HFFc6 (cell line): ENCODE measurements at places on chromosomes 16 and 17. TPM values are rescaled to one million over a fixed set of nuclear protein-coding genes. Genes with fewer than 3 reads are reported as not detected.

GRCh38 chr16:89090669-89091426, 2.8 kb upstream of the ACSF3 start:
- no peak overlapping the region; the same call in 1 of the 2 replicates for H3K4me3 ChIP-seq
- H3K27me3 ChIP-seq = peaks cover 33% of the 10 kb centered on the region
- H3K27ac ChIP-seq = no peak overlapping the region
- H3K36me3 ChIP-seq = no peaks in the 10 kb centered on the region
- H3K4me1 ChIP-seq = peaks cover 13% of the 10 kb centered on the region

DNA sequence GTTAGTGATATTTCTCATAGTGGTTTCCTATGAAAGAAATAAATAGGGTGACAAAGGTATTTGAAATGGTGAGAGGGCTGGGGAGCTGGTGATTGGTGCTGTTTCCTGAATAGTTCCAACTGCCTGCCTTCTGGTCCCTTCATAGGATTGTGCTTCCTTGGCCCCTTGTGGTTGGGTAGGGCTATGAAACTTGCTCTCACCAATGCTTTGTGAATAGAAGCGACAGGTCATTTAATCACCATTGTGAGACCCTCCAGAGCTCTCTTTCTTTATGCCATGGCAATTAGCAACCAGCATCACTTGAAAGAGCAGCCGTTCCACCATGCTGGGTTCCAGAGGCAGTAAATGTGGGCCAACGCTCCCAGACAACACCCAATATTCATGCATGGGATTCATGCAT, 23.7 kb upstream of the WWOX start:
- DNase-seq = no peak
- H3K4me1 ChIP-seq = no peaks in the 10 kb centered on the region
- H3K27me3 ChIP-seq = peaks cover 2% of the 10 kb centered on the region; the same call in 1 of the 2 replicates
- H3K27ac ChIP-seq = no peak overlapping the region
- no peak overlapping the region for H3K4me3 ChIP-seq

GRCh38 chr17:42392692-42393415, 4.6 kb upstream of the STAT3 start:
- H3K27me3 ChIP-seq = peaks cover 5% of the 10 kb centered on the region
- H3K27ac ChIP-seq = no peak overlapping the region
- no peak for DNase-seq
- H3K4me1 ChIP-seq = peaks cover 15% of the 10 kb centered on the region

- DNase-seq = no peak
- H3K36me3 ChIP-seq = no peaks in the 10 kb centered on the region; the same call in 1 of the 2 replicates
- H3K4me1 ChIP-seq = no peaks in the 10 kb centered on the region
- H3K27me3 ChIP-seq = peaks cover 4% of the 10 kb centered on the region
- H3K4me3 ChIP-seq = no peak overlapping the region
- H3K27ac ChIP-seq = no peak overlapping the region
Observed at GRCh38 chr17:3256575-3256974, 41.6 kb downstream of the OR3A1 start.

The PERCC1 gene
- not detected in 3 replicates for total RNA-seq

- DNase-seq = no peak
- H3K4me3 ChIP-seq = no peak overlapping the region
- no peak overlapping the region for H3K27ac ChIP-seq
- no peaks in the 10 kb centered on the region for H3K27me3 ChIP-seq
- H3K36me3 ChIP-seq = peaks cover 24% of the 10 kb centered on the region; the same call in 1 of the 2 replicates
Observed at GRCh38 chr16:23395732-23396131, 57.3 kb downstream of the COG7 start.

DNA sequence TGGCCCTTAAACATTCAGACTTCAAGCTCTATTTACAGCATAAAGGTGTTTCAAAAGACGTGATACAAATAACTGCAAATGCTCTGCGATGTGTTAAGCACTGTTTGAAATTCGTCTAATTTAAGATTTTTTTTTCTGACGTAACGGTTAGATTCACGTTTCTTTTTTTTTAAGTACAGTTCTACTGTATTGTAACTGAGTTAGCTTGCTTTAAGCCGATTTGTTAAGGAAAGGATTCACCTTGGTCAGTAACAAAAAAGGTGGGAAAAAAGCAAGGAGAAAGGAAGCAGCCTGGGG, 681 bp upstream of the MAPT start:
- H3K36me3 ChIP-seq = no peaks in the 10 kb centered on the region
- peak overlapping the region; percentile 52; the same call in 1 of the 2 replicates for H3K27ac ChIP-seq
- peak overlapping the region; percentile 84 for H3K4me3 ChIP-seq
- DNase-seq = no peak

The USP32 gene
- total RNA-seq = 45.9 to 51.6 TPM (median 47.8 TPM) in 3 replicates

The TEX14 gene
- total RNA-seq = not detected in 3 replicates

DNA sequence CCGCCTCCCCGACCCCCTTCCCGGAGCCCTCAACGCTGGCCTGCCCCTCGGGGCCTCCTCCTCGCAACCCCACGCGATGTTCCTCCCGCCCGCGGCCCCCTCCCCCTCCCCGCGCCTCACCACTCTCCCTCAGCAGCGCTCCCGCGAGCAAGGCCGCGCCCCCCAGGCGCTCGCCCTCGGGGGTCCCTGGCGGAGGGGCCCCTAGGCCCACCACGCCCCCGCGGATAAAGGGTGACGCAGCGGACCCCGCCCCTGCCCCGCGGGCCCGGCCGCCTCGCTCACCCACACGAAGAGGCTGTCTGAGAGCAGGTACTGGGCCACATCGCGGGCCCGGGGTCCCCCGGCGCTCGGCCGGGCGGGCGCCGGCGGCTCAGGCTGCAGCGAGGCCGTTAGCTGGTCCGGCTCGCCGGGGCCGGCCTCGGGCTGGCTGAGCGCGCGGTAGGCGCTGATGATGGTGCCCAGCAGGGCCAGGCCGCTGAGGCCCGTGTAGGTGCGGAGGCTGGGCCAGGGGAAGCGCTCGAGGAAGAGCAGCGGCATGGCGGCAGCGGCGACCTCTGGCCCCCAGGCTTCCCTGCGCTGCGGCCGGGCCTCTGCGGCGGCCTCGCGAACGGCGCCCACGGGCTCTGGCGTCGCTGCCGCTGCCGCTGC, 430 bp downstream of the AMFR start:
- peaks cover 46% of the 10 kb centered on the region for H3K4me1 ChIP-seq
- H3K27ac ChIP-seq = peak overlapping the region; percentile 84
- no peaks in the 10 kb centered on the region for H3K27me3 ChIP-seq
- peak overlapping the region; percentile 94 for H3K4me3 ChIP-seq

The IL17C gene
- total RNA-seq = not detected in 2 replicates

The SRCIN1 gene
- 0.18 TPM in 1 of 3 replicates, not detected in the others for total RNA-seq

The NOL3 gene
- total RNA-seq = 17.3 to 20.2 TPM (median 19.9 TPM) in 3 replicates

GRCh38 chr17:38815576-38816193, 9.4 kb downstream of the CWC25 start:
- peaks cover 4% of the 10 kb centered on the region; the same call in 1 of the 2 replicates for H3K27me3 ChIP-seq
- DNase-seq = peak; percentile 65
- peaks cover 17% of the 10 kb centered on the region for H3K36me3 ChIP-seq
- peaks cover 9% of the 10 kb centered on the region for H3K4me1 ChIP-seq
- no peak overlapping the region for H3K4me3 ChIP-seq

The POLR3E gene
- total RNA-seq = 27.7 to 32.3 TPM (median 31.1 TPM) in 3 replicates

DNA sequence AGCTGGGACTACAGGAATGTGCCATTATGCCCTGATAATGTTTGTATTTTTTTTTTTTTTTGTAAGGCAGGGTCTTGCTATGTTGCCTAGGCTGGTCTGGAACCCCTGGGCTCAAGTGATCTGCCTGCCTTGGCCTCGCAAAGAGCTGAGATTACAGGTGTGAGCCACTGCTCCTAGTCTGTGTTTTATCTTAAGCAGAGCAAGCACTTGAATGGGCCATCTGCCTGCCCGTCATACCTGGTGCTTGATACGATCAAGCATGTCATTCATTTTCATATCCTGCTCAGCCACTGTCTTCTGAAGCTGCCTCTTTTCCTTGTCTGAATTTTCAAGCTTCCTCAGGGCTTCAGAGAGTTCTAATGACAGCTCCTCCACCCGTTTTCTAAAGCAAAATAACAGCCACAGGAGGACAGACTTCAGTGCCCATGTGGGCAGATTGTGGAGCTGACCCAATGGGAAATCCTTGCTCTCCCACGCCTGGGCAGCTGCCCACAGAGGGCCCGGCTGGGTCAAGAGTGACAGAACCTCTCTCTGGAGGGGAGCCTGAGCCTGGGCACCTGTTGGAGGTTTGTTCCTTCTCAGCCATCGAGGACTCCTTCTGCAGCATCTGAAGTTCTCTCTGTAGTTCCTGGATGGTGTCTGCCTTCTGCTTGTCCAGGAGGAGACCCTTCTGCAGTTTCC, 36.5 kb downstream of the DHX38 start:
- no peak overlapping the region for H3K4me3 ChIP-seq
- H3K27ac ChIP-seq = no peak overlapping the region
- H3K36me3 ChIP-seq = no peaks in the 10 kb centered on the region
- no peak for DNase-seq
- peaks cover 13% of the 10 kb centered on the region for H3K27me3 ChIP-seq

The SLC6A2 gene
- total RNA-seq = not detected in 3 replicates

GRCh38 chr16:71399801-71400563, 41.5 kb downstream of the CALB2 start:
- H3K4me1 ChIP-seq = no peaks in the 10 kb centered on the region
- peaks cover 37% of the 10 kb centered on the region for H3K27me3 ChIP-seq
- H3K4me3 ChIP-seq = no peak overlapping the region
- no peak overlapping the region for H3K27ac ChIP-seq
- H3K36me3 ChIP-seq = peaks cover 9% of the 10 kb centered on the region; the same call in 1 of the 2 replicates

The ABI3 gene
- total RNA-seq = not detected in 3 replicates

GRCh38 chr16:67861877-67862276, 11.0 kb upstream of the EDC4 start:
- H3K36me3 ChIP-seq = peaks cover 15% of the 10 kb centered on the region
- H3K4me1 ChIP-seq = peaks cover 60% of the 10 kb centered on the region
- H3K4me3 ChIP-seq = no peak overlapping the region
